CD4-positive, alpha-beta T cell treated with Interferon alpha-2 for 1 hour (primary cell): ENCODE measurements at places on chromosomes 7 and 10.
A peak's percentile ranks its signal among the peaks of the same experiment; 100 is the strongest.

- DNase-seq = peak; percentile 46
Observed at GRCh38 chr7:103811997-103812396, 177.5 kb downstream of the RELN start.

GRCh38 chr10:31103112-31103511, 71.4 kb upstream of the ZNF438 start:
- no peak for DNase-seq

- no peak for DNase-seq
Observed at GRCh38 chr10:8602821-8603220, 548.3 kb downstream of the GATA3 start.

GRCh38 chr10:97001183-97001991, 169.3 kb downstream of the LCOR start:
- DNase-seq = no peak

GRCh38 chr10:21336476-21337170, 188.9 kb downstream of the SKIDA1 start:
- no peak for DNase-seq

DNA sequence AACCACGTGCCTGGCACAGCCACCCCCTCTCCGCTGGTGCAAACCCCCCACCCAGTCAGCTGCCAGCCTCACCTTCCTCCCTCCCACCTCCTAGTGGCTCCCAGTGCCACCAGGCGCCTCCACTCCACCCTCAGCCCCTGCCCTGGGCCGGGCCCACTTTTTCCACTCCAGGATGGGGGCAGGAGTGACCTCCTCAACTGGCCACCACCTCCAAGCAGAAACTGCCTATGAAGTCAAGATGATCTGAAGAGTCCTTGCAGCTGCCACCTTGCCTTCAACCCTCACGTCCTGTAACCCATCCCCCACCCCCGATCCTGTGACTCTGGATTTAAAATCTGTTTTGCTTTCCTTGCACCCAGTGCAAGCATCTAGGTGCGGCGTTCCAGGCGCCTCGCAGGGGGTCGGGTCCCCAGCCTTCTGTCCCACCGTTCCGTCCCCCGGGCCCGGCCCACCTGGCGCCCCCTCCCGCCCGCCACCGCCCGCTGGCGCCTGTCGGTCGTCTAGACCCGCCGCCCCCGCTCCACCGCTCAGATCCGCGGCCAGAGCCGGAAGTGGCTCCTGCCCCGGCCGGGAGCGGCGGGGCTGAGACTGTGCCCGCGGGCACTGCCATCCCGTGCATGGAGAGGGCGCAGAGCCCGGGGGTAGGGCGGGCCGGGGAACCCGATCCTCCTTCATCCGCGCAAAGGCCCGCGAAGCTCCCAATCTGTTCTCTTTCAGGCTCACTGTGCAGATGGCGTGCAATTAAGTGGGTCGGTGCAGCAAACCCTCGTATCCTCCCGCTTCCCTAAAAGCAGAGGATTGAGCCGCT, 51.2 kb upstream of the GTF2I start:
- DNase-seq = no peak

GRCh38 chr10:57716884-57717283, 550.8 kb downstream of the IPMK start:
- DNase-seq = no peak

- DNase-seq = no peak
Observed at GRCh38 chr10:7937315-7937945, 117.1 kb upstream of the GATA3 start.

DNA sequence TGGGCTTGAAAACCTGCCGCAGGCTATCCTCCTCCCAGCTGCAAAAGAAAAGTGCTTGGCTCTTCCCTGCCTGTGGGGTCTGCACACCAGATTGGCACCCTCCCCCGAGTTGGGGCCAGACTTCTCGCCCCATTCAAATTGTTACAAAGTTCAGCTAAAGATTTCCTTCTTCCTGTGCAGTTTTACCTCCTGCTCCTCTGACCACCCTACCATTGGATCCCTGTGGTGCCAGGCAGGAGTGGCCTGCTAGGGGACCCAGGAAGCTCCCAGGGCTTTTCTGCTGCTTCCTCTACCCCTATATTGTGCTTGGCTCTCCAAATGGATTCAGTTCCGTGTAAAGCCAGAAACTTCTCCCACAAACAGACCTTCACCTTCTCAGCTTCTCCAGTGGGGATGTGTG, 135.1 kb upstream of the GAD2 start:
- DNase-seq = no peak

- no peak for DNase-seq
Observed at GRCh38 chr7:44488955-44489354, 1.5 kb downstream of the NUDCD3 start.

DNA sequence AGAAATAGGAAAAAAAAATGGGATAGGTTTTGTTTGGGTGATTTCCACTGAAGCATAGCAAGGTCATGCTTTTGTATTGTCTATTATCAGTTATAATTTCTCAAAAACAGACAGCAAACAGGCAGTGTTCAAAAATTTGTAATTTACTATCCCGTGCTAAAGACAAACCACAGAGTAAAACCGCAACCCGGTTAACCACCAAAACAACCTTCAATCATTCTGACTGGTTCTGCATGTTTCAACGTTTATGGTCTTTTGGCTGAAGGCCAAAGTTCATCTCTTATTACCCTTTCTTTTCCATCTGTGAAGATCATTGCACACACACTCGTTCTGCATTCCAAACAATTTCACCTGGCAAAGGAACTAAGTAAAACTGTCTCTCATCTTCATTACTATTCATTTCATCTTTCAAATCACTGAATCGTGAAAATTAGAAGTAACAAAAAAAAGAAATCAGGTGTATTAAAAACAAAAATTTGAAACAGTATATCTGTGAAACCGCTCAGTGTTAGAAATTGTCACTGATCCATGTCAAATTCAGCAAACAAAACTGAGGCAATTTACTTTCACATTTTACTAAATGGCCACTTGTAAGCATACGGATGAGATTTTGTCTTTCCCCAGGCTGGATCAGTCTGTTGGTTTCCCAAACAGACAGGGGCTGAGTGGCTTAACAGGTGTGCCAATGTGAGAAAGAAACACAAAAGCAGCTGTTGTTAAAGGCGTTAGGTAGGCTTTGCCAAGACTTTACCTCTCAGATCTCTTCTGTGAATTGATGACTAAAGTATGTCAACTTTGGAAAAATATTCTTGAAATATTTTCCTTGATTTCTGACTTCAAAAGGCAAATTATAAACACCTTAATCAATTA, 539.6 kb downstream of the CNTNAP2 start:
- no peak for DNase-seq

DNA sequence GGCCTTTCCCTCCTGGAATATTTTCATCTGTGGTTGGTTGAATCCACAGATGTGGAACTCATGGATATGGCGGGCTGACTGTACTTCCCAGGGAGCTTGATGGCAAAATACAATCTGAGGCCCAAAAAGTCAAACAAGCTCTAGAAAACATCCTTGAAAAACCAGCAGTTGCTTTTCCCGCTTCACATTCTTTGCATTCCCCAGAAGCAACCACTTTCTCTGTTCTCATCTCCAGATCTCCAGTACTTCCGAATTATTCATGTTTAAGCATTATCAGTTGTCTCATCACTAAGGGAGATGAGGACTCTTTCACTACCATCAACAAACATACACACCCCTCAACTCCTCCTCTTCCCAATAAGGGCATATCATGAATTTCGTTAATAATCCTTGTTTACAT, 55.3 kb downstream of the KIF5B start:
- no peak for DNase-seq

DNA sequence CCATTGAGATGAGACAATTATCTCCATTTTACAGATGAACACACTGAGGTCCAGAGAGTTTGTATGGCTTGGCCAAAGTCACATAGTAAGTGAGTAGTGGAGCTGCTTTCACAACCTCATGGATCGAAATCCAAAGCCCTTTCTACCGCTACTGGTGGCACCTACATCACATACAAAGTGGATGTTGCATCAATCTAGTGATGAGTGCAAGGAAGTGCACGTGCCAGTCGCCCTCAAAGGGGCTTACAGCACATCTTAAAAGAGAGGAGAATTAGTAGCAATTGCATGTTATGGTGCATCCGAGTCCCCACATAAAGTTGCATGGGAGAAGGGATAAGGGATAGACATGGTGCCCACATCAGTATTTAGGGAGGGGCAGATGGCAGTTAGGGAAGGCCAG, 31.0 kb upstream of the GPR26 start:
- DNase-seq = no peak

GRCh38 chr7:158497627-158498026, 90.0 kb downstream of the PTPRN2 start:
- DNase-seq = no peak

DNA sequence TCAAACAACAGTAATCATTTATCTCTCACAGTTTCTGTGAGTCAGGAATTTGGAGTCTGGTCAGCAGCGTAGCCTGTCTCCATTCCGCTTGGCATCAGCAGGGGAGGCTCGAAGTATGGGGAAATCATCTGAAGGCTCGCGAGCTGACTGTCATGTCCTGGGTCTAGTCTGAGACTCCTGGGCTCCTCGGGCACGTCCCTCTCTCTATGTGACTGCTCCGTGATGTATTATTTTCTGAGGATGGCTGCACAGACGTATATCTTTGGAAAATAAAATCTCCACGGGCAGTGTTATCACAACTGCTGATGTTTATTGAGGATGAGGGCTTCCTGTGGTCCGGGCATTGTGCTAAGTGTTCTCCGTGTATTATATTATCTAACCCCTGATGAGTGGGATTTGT, 23.3 kb upstream of the PCGF5 start:
- DNase-seq = no peak

GRCh38 chr10:17227367-17228090, 512 bp upstream of the VIM start:
- DNase-seq = no peak

GRCh38 chr7:146116521-146117222, at the start of gene CNTNAP2:
Gene CNTNAP2 (plus strand): TSS chr7:146116801. CDS start chr7:146116877, 76 bp downstream.
- no peak for DNase-seq

GRCh38 chr10:47311193-47311931, 10.9 kb upstream of the GDF2 start:
- peak; percentile 64 for DNase-seq

GRCh38 chr10:76127984-76128589, 696.7 kb downstream of the LRMDA start:
- no peak for DNase-seq

- no peak for DNase-seq
Observed at GRCh38 chr10:78318305-78318704, 284.6 kb downstream of the RPS24 start.

- DNase-seq = no peak
Observed at GRCh38 chr10:18213271-18213670, 73.0 kb downstream of the CACNB2 start.

- DNase-seq = no peak
Observed at GRCh38 chr7:102258073-102258748, 28.5 kb upstream of the SH2B2 start.

DNA sequence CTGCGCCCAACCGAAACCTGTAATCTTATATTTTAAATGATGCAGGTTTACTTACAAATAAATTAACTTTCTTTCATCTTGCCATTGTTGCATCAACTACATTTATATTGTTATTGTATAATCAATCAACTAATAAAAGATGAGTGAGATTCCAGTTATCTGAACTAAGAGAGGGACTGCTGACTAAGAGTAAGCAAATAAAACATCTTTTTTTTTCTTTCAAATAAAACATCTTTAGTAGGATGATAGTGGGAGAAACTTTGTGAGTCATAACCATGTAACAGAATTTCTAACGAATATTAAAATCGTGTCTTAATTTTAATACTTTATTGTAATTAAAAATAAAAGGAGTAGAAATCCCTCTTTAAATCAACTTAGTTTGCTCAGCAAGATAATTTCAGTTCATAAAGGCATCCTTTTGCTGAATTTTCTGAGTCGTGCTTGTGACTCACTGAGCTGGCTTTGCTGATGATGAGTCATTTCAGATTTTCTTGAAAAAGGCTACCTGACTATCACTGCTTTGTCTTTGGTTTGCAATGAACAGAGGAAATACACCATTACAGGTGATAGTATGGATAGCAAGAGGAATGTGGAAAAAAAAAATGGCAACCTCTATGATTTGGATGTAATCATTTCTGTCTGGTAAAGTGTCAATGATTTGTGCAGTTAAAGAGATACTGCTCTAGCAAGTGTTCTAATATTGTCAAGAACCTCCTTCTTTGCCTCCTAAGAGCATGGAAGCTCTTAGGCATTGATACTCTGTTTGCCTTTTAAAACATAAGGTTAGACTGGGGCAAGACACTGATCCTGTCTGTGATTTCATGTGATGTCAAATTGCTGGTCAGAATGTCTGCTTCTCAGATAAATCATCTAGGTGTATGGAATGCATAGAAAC, 119.5 kb downstream of the GPR158 start:
- no peak for DNase-seq

GRCh38 chr10:508726-509125, 180.7 kb downstream of the DIP2C start:
- DNase-seq = no peak

DNA sequence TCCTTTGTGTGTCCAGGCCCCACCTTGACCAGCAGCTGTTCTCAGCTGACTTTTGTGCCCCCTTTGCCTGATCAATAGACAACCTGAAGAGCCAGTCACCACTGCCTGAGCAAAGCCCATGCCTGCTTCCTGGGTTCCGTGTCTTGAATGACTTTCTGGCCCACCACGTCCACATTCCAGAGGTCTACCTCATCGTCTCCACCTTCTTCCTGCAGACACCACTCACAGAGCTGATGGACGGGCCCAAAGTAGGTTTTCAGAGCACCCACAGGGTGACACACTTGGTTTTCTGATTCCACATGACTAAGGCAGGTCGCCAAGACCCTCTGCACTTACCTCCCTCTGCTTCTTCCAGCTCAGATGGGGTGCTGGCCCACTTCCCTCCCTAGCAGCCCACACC, 126.8 kb downstream of the WDFY4 start:
- no peak for DNase-seq

- no peak for DNase-seq
Observed at GRCh38 chr10:13234172-13234571, at the start of gene UCMA. Gene UCMA (minus strand): TSS chr10:13234374. CDS start chr10:13234258, 116 bp downstream.

DNA sequence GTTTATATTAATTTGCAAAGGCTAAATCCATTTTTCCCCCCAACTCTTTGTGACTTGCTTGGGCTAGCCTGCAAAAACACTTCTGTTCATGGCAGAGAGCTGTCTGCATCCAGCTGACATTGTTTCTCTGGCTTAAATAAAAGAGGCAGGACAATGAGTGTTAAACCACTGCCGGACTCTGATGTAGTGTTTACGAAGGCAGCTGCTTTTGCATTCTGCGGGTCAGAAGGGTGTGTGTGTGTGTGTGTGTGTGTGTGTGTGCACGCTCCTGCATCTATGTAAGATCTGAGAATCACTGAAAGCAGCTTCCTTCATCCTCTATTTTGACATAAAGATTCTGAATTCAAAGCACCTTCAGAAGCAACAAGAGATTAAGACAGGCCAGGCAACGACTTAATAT, 28.3 kb downstream of the NRP1 start:
- no peak for DNase-seq

- no peak for DNase-seq
Observed at GRCh38 chr7:116801092-116801710, 61.2 kb upstream of the CAPZA2 start.
